ENCODE measurements at places on chromosomes 11 and 22. TPM values are rescaled to one million over a fixed set of nuclear protein-coding genes. Genes with fewer than 3 reads are reported as not detected.

Gene INS
- not detected for total RNA-seq

Gene FJX1
- total RNA-seq: 13.9 TPM

Gene TMEM45B
- 0.16 TPM for total RNA-seq

Gene POU2AF2
- total RNA-seq: not detected

Gene CDC42BPG
- 0.16 TPM for total RNA-seq

Gene DGCR6
- total RNA-seq: 3.2 TPM

Gene MAPK8IP2
- 0.38 TPM for total RNA-seq

Gene HEPACAM
- not detected for total RNA-seq

Gene TMEM126A
- total RNA-seq: 29.6 TPM

Gene PRR5
- total RNA-seq: 1.9 TPM

Gene XPNPEP3
- total RNA-seq: 4.9 TPM

Gene VPREB1
- not detected for total RNA-seq

Gene RASD2
- not detected for total RNA-seq

Gene ASRGL1
- total RNA-seq: 33.4 TPM

Gene OR4A16
- not detected for total RNA-seq

Gene LRRC55
- total RNA-seq: 0.31 TPM

Gene GNAZ
- 0.57 TPM for total RNA-seq

Gene SGSM1
- 0.88 TPM for total RNA-seq

Gene FZD4
- total RNA-seq: 139 TPM

Gene CARD16
- total RNA-seq: 83.1 TPM

Gene PGA5
- not detected for total RNA-seq

Gene MYEOV
- 0.49 TPM for total RNA-seq

Gene SAA2
- not detected for total RNA-seq

Gene SEC14L2
- 9.6 TPM for total RNA-seq

Gene ISX
- total RNA-seq: not detected

Gene SMIM35
- total RNA-seq: not detected

Gene MPZL2
- total RNA-seq: 78.2 TPM

Gene SAA1
- not detected for total RNA-seq

Gene APOBEC3G
- 6.0 TPM for total RNA-seq

Gene TMEM25
- 4.5 TPM for total RNA-seq
